NCI-H510A (cell line): ENCODE measurements at places on chromosomes 7 and 10.

DNA sequence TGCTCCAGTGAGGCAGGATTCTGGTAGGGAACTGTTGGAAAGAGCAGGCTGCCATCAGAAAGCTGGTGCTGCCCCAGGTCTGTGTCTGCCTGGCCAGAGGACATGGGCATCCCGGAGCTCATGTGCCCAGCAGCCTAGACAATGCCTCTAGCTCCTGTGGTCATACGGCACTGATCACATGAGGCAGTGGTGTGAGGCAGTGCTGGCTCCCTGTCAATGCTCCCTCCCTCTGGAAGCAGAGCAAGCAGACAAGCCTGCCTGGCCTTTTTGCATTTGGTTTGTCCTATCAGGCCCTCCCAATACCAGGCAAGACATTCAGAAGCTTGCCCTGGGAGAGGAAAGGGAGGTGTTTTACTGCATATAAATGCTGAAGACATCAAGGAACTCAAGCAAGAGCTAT lies 19.5 kb upstream of the MMP21 start:
- no peak for DNase-seq

- no peak for DNase-seq
These were observed 40.2 kb downstream of the CTBP2 start for GRCh38 chr10:125120053-125120710.

- DNase-seq: no peak
These were observed 20.3 kb downstream of the ZCCHC24 start for GRCh38 chr10:79425074-79425532.

- no peak for DNase-seq
These were observed 74.6 kb downstream of the CALN1 start for GRCh38 chr7:72337390-72338167.

DNA sequence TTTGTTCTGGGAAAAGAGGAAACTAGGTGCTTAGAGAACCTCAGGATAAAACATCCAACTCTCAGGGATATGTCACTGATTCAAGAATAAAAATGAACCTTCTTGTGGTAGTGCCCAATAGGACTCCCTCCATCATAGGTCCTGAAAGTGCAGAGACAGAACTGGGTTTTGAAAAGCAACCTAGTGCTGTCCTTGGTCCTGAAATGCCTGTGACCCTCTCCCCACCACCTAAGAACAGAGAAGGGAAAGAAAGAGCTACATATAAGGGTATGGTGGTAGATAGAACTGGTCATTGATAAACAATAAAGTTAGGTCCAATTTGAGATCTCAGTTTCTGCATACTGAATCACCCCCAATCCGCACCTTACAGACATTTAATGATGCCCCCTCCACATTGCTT lies 953.3 kb downstream of the XPNPEP1 start:
- DNase-seq: no peak

DNA sequence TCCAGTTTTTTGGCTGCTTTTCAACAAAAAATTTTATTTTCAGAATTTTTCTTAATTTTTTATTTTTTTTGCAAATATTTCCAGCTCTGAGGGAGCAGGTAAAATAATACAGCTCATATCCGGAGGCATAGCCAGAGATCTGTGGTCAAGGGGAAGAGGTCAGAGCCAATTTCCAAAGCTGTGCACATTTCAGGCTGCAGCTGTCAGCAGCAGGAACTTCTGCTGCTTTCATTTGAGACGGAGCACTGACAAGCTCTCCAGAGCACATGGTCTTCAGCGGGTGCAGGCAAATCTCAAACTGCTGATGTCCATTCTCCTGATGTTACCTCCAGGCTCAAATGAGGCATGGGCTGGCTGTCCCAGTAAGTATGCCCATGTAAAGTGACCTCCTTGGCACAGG lies 31.1 kb downstream of the SLC26A4 start:
- no peak for DNase-seq

GRCh38 chr10:5199398-5199797 lies 2.8 kb downstream of the AKR1C4 start:
- DNase-seq: no peak

DNA sequence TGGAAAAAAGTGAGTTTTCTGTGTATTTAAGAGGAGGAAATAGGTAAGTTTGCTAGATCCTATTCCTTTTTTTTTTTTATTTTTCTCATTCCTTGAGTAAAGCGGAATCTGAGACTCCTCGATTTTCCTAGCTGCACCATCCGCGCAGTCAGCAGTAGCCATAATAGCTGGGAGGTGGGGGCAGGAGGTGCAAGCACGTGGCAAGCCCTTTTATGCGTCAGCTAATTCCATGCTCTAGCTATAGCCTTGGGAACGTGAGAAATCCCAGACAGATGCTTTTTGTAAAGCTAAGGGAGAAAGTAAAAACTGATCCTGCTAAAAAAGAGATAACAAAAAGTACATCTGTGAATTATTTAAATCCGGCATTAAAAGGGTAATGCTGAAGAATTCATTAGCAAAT lies 33.2 kb upstream of the TPK1 start:
- DNase-seq: no peak

DNA sequence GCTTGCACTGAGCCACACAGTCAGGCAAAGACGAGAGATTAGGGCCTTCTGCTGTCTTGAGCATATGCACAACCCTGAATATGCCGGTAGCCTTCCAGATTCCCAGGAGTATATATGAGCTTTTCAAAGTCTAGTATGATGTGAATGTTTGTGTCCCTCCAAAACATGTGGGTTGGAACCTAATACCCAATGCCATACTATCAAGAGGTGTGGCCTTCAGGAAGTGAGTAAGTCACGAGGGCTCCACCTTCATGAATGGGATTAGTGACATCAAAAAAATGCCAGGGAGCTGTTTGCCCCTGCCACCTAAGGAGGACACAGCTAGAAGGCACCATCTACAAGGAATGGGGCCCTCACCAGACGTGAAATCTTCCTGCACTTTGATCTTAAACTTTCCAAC lies 105.2 kb downstream of the CH25H start:
- DNase-seq: no peak

DNA sequence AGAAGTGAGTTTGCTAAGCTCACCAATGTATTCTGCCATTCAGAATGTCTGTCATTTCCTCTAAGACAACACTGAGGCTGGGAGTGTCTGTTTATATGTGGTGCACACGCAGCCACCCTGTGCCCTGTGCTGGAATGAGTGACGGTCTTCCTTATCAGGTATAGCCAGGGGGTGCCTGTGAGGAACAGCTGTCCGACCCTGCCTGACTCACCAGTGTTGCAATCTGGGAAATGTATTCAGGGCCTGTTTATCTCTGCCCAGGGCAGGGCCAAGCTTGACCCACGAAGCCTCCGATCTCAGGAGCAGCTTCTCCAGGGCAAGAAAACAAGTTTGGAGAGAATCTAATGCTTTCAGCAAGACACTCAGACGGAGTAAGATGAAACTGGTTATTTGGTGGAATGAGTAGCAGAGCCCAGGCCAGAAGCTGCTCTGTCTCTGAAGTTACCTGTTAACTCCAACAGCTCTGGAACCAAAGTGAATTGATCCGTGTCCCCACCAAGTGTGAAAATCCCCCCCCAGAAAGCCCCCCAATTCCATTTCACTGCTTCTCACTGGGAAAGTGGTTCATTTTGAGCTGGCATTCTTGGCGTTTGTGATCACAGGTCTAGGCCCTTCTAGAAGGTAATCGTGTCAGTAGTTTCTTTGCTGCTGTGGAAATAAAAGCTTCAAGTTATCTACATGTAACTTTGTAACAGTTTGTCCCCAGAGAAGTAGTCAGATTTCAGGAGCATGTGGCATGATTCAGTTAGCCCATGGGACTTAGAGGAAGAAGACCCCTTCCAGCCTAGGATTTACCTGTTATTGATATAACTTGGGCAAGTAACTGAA lies 6.1 kb upstream of the UBE2H start:
- DNase-seq: no peak

GRCh38 chr10:71402005-71402404 lies 5.3 kb downstream of the CDH23 start:
- DNase-seq: no peak

DNA sequence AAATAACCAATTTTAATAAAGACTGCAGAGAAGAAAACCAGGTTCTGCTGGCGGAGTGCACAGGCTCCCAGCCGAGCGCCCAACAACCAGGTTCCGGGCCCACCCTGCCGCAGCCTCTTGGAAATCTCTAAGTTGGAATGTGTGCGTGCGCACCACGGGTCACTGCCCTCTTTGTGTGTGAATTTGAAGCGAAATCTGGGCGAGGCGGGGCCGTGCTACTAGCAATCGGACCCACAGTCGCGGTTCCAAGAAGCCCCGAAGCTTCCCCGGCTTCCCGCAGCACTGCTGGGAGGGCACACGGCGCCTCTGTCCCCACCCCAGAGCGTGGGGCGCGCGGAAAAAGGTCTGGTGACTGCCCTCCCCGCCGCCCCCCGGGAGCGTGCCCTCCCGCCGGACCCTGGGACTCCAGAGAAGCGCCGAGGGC lies 666 bp upstream of the MAP3K8 start:
- no peak for DNase-seq

GRCh38 chr10:95635319-95635733 lies 21.2 kb downstream of the ALDH18A1 start:
- DNase-seq: no peak

- DNase-seq: no peak
These were observed 231.8 kb upstream of the FOXP2 start for GRCh38 chr7:114182837-114183236.

DNA sequence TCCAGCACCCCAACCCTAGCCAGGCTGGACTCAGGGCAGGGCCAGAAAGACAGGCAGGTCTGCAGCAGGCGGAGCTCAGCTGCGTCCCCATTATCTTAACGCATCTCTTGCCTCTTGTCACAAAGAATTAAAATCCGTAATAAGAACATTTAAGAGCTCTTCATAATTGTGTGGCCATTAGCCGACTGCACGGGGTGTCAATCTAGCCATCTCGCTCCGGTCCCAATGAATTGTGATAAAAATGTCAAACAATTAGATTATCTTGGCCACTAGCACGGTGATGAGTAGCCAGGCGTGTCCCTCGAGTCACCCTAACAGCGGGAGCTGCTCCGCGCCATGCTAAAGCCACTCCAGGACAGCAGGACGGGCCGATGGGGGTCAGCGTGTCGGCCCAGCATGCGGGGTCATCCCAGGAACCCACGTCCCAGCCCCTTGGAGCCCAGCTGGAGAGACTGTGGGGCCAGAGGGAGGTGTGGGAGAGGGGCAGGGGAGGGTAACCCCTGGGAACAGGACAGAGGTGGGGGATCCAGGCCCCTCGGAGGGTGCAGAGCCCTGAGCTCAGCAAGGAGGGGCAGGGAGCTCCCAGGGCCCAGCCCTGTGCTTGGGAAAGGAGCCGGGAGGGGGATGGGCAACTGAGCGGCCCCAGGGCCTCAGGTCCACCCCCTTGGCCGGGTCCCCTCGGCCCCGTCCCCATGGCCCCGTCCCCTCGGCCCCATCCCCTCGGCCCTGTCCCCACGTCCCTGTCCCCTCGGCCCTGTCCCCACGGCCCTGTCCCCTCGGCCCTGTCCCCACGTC lies 17.7 kb upstream of the NKX6-2 start:
- no peak for DNase-seq

- DNase-seq: no peak
These were observed 118.9 kb downstream of the AUTS2 start for GRCh38 chr7:69717221-69717620.

DNA sequence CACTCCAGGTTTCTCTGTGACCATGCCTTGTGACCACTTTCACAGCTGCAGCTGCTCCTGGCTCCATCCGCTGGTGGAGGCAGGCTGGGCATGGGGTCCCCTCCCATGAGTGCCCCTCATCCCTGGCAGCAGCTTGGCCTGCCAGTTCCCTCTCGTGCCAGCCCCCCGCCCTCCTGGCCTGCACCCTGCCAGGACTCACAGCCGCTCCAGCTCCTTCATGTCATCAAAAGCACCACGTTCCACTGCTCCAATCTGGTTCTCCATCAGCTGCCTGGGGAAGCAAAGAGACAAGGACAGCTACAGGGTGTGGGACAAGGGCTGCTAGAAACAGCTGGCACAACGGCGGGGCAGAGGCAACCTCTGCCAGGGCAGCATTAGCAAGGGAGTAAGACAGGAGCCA lies 22.6 kb downstream of the SLIT1 start:
- no peak for DNase-seq

- no peak for DNase-seq
These were observed 44.3 kb upstream of the PDCD4 start for GRCh38 chr10:110827410-110827809.

GRCh38 chr7:19362099-19362498 lies 216.9 kb upstream of the FERD3L start:
- DNase-seq: no peak

DNA sequence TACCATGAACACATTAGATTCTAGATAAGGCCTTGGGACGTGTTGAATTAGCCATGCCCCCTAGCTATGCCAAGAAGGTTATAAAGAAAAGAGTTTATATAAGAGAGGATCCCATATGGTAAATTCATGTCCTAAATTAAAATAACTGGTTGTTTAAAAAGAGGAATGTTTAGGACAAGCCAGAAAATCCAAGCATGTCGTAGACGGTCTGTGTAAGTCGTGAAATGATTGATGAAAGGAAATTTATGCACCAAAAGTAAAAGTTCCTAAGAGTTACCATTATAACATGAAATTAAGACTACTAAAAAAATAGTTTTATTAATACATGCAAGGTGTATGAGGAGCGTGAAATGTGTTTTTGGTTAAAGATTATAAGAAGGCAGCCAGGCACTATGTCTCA lies 624.9 kb downstream of the ARL4A start:
- DNase-seq: no peak
